Cortex of kidney (tissue), 1 donor: ENCODE measurements at places on chromosomes 2 and 18.

DNA sequence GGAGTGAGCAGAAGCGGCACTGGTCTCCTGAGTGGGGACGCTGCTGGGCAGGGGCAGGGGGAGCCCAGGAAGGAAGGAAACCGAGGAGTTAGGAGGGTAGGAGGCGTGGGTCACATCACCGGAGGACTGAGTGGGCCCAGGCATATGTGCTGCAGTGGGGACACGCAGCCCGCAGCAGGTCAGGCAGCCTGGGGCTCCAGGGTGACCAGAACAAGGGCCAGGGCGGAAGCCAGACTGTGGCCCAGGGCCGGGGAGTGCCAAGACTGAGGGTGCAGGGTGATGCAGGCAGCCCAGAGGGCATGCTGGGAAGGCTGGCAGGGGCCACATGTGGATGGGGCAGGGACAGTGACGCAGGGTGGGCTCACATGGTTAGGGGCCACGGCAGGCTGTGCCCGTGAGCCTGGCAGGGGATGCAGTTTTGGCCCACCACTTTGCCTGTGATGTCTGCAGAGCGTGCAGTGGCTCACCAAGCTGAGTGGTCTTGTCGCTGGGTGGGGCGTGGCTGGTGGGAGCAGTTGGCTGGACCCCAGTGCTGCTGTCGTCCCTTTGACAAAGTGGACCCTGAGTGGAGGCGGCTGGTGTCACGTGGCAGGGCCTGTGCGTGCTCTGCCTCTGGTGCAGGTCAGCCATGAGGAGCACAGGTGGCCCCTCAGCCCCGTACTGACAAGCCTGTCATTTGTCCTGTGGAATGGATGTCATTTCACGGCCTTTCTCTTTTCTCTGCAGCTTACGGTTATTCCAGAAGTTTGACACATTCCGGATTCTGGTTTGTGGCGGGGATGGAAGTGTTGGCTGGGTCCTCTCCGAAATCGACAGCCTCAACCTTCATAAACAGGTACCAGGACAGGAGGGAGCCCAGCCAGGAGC, 87.1 kb downstream of the DGKD start:
- DNase-seq: no peak

DNA sequence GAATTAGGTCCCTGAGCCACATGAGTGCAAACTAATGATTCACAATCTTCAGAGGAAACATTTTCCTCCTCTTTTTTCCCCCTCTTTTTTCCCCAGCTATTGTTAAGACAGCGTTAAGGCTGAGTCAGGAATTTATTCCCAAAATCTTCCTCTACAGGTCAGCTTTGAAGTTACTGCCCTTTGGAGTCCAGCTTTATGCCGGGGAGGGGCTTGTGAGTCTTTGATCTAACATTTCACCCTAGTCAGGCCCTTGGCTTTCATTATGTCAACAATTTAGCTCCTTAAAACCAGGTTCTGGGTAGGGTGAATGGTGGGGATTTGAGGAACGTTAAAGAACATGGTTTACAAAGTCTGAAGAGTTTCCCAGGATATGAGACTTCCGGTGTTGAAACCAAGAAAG, 91.0 kb upstream of the LYPD1 start:
- DNase-seq: no peak

DNA sequence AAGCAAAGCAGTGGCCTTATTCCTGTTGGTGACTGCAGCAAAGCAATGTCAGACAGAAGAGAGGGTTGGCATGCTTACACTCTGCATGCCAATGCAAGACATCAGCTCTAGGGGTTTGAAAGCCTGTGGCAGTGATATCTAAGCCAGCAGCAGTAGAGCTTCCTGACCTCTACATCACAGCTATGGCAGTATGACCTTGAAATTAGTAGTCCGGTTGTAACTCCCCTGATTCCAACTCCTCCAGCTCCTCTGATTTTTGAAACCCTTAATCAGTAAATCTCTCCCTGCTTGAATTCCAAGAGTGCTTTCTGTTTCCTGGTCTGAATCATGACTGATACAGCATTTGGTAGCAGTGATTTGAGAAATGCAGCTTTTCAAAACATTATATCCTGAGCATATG, 60.0 kb upstream of the LRP1B start:
- no peak for DNase-seq

DNA sequence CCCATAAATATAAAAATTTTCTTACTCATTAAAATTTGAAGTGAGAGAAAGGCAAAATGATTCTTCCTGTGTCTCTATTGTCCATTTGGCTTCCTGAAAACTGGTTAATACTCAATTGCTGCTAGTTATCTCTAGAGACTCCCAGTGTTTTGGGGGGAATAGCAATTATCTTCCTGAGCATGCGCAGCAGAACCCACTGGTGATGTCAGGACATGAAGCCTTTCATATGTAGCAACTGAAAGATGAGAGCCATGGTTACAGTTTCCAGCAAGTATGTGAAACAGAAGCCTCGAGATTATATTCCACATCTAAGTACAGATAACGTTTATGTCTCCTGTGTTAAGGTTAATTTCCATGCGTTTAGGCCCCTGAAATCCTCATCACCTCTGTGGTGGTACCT, 254.3 kb upstream of the FIGN start:
- no peak for DNase-seq

DNA sequence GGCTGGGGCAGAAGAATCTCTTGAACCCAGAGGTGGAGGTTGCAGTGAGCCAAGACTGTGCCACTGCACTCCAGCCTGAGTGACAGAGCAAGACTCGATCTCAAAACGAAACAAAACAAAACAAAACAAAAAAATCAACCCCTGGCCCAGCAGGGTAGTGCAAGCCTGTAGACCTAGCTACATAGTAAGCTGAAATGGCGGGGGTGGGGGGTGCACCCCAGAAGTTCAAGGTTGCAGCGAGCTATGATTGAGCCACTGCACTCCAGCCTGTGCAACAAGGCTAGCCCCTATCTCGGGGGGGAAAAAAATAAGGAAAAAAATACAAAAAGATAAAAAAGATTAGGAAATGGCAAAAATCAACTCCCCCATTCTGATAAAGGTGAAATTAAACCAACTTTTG, 6.4 kb downstream of the ATL2 start:
- DNase-seq: no peak

DNA sequence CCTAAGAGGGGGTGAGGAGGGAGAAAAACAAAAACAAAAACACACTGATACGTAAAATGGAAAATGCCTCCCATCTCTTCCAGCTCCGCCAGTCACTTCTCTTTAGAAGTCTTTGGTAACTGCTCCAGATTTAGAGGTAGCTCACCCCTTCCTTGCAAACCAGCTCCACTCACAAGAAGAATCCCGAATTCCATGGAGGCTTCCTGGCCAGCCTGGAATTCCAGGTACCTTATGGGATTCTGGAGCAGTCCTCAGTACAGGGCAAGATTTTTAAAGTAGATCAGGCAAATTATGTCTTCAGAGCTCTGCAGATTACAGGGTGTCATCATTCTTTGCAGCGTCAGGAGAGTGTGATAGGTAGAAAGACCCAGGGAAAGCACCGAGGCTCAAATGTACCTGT, 4.8 kb downstream of the STON1 start:
- DNase-seq: no peak

- DNase-seq: no peak
These were observed 162.0 kb downstream of the SPP2 start for GRCh38 chr2:234212534-234212933.
